Retina (tissue), 1 donor: ENCODE measurements at places on chromosomes 13 and 19.
A peak's percentile ranks its signal among the peaks of the same experiment; 100 is the strongest.

DNA sequence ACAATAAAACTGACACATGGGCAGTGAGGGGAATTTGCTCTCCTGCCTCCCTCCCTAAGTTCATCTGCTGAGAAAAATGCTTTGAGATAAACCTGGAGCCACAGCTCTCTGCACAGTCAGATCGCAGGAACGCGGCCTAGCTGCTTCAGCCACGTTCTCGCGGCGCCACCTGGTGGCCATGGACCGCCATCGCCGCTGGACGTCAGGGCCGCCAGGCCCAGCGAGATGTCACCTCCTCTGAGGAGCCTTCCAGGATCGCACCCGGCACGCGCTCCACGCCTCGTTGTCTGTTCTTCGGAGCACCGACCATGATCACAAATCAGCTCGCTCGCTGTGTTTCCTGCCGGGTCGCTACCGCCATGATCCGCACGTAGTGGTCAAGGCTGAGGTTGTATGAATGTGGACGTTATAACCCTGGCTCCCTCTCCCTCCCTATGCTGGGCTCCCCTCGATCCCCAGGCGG lies 20.6 kb upstream of the USP29 start:
- peak; percentile 91 for DNase-seq

- no peak for DNase-seq
Observed at GRCh38 chr19:46460981-46461380, 10.4 kb downstream of the PNMA8A start.

- DNase-seq, result no peak
Observed at GRCh38 chr13:80239571-80240255, 101.2 kb downstream of the SPRY2 start.

GRCh38 chr13:33207615-33207961 lies 78.0 kb downstream of the STARD13 start:
- DNase-seq, result no peak

- no peak for DNase-seq
Observed at GRCh38 chr13:26538363-26539317, 18.8 kb upstream of the WASF3 start.

DNA sequence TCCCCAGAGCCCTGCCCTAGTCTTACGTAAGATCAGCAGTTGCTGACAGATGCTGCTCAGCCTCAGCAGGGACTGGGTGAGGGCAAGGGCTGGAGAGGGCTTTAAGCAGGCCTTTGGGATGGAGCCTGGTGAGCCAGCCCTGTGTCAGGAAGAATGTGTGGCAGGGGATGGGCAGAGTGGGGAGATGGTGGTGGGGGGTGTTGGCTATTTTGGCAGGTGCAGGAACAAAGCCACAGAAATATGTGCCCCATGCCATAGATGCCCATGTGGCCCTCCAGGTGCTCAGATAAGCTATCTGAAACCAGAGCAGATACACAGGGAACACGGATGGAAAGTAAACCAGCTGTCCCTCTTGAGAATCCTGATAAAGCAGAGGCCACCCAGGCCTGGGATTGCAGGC lies 1325.0 kb downstream of the UQCRFS1 start:
- no peak for DNase-seq

- peak; percentile 51 for DNase-seq
Observed at GRCh38 chr19:17289489-17289888, 7.8 kb downstream of the ANKLE1 start.

DNA sequence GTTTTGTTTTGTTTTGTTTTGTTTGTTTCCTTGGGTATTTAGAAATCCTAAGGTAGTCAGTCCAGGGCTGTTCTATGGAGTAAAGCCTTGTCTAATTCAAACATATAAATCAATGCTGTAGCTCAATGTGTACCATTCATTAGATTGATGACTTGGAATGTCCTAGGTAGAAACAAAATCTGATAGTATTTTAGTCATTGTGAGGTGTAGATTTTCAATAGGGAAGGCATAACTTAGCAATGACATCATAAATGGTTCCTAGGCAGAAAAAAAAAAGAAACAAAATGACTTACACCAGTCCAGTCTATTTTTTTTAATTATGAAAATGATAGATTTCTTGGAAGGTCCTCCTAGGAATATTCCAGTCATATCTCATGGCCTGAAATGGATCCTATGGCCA lies 189.9 kb downstream of the SPRY2 start:
- DNase-seq, result no peak

GRCh38 chr13:112455476-112456059 lies 79.4 kb downstream of the SPACA7 start:
- no peak for DNase-seq

GRCh38 chr19:5193192-5193591 lies 147.4 kb downstream of the PTPRS start:
- DNase-seq, result peak; percentile 88

DNA sequence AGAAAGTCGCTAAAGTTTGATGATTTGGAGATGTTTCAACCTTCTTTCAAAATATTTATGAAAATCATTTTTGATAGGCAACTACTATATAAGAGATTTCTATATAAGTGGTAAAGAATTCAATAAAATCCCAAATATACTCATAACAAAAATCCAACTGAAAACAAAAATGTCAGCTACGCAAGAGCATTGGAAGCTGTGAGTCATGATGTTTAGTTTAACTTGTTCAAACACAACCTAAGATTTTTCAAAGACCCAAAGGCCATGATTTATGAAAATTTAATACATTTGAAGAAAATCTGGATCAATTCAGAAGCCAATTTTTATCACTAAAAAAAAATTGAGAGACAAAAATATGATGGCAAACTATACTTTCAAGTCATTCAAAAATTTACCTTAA lies 226.6 kb downstream of the MZT1 start:
- DNase-seq, result no peak

DNA sequence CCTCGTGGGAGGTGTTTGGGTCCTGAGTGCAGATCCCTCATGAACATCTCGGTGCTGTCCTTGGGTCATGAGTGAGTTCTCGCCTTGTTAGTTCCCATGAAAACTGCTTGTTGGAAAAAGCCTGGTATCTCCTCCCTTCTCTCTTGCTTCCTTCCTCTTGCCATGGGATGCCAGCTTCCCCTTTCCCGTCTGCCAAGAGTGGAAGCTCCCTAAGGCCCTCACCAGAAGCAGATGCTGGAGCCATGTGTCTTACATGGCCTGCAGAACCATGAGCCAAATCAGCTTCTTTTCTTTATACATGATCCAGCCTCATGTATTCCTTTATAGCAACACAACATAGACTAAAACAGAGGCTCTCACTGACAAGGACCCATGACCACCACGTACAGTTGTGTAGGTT lies 8.2 kb downstream of the ADGRE2 start:
- no peak for DNase-seq

- DNase-seq, result no peak
Observed at GRCh38 chr13:62043600-62043999, 628.0 kb upstream of the PCDH20 start.

- DNase-seq, result peak; percentile 82
Observed at GRCh38 chr19:41376241-41376997, at the start of gene TMEM91. TSS of gene TMEM91 (plus strand) at chr19:41376533. CDS start at chr19:41378310, 1,777 bp downstream.

DNA sequence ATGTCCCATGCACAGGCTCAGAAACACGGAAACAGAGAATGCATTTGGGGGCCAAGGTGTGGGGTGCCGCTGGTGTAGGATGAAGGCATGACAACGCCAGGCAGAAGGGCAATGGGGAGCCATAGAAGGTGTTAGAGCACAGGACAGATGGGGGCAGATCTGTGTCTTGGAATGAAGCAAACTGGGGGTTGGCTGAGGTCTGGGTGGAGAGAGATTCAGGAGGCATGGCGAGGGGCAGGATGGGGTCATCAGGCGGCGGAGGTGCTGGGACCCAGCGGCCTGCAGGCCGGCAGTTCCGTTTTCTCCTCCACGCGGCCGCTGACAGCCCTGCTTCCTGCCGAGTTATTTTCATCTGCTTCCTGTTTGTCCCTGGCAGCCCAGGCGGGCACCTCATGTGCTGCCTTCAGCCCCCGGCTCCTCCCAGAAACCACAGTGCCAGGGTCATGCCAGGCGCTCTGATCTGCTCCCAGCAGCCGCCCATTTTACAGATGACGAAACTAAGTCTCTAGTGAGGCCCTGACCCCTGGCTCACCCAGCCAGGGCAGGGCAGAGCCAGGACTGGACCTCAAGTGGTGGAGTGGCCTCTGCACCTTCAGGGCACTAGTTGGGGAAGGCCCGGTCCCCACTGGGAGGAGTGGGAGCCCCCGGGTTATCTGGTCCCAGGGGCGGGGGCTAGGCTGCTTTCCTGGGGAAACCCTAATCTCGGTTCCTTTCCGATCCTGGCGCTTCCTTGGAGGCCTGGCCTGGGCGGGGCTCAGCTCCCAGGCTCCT lies 2.2 kb downstream of the ARHGAP45 start:
- DNase-seq, result no peak

DNA sequence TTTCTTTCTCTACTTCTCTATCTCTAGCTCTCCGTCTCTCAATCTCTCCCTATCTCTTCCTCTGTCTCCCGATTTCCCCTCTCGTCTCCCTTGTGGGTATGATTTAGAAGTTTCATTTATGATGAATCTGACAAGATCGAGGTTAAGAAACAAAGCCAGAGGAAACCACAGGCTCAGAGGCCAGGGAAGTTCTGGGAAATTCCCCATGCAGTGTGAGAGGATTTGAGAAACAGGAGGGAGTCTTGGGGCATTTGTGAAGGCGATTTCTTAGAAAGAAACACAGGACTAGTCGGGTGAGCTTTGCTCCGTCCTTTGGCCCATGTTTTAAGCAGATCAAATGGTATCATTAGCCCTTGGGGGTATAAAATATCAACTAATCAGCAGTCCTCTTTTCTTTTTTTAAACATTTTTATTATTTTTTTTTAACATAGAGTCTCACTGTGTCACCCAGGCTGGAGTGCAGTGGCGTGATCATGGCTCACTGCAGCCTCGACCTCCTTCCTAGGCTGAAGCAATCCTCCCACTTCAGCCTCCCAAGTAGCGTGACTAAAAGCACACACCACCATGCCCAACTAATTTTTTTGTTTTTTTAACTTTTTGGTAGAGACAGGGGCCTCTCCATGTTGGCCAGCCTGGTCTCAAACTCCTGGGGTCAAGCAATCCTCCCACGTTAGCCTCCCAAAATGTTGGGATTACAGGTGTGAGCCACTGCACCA lies 25.8 kb downstream of the TNFSF9 start:
- no peak for DNase-seq

GRCh38 chr13:24106429-24106828 lies 54.1 kb upstream of the SPATA13 start:
- DNase-seq, result no peak

DNA sequence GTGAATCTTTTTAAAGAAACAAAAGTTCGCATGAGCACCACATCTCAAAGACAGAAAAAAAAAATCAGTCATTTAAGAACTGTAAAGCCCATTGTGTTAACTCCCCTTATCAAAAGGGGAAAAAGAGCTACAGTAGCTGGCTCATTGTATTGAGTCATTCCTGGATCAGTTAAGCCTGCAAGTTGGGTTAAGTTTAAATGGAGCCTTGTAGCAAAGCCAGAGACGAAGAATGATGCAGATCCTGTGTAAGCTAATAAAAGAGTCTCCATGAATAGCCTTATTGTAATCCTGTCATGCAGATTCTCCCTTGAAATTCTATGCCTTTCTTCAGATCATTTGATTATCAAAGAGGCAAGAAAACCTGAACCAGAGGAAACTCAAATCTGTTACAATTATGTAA lies 83.8 kb downstream of the CRYL1 start:
- peak; percentile 13 for DNase-seq

DNA sequence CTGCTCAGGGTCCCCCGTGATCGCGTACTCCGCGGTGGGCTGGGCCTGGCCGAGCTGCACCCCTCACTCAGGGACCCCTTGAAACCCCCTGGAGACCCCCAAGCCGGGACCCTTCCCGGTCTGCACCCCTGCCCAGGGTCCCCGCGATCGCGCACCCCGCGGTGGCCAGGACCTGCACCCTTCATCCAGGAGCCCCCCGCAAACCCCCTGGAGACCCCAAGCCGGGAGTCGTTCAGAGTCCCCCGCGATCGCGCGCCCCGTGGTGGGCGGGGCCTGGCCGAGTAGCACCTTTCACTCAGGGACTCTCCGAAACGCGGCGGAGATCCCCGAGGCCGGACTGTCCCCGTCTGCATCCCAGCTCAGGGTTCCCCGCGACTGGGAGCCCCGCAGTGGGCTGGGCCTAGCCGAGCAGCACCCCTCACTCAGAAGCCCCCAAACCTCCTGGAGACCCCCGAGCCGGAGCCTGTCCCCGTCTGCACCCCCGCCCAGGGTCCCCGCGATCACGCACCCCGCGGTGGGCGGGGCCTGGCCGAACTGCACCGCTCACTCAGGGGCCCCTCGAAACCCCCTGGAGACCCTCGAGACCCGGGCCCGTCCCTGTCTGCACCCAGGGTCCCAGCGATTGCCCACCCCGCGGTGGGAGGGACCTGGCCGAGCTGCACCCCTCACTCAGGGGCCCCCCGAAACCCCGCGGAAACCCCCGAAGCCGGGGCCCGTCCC lies 748 bp downstream of the LMNB2 start:
- no peak for DNase-seq

DNA sequence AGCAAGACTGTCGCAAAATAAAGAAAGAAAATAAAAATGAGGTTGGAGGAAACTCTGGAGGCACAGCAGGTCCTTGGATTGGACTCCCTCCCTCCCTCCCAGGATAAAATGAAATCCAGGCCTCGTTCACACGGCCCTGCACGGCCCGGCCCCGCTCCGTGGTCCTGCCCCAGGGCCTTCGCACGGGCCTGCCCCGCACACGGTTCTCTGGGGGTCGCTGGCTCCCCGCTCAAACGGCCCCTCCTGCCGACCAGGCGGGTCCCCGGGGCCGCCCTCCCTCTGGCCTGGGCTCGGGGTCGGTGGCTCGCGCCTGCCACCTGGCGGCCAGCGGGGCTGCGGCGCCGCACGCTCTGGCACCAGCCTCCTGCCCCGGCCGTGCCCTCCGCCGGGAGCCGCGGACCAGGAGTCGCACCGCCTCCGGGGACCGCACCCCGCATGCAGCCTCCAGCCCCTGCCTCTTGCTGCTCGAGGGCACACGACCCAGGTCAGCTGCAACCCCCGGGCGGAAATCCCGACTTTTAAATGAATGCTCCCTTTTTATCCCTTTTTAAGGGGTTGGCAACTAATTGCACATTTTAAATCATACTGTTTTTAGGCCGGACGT lies 1.5 kb upstream of the WDR18 start:
- DNase-seq, result peak; percentile 89

DNA sequence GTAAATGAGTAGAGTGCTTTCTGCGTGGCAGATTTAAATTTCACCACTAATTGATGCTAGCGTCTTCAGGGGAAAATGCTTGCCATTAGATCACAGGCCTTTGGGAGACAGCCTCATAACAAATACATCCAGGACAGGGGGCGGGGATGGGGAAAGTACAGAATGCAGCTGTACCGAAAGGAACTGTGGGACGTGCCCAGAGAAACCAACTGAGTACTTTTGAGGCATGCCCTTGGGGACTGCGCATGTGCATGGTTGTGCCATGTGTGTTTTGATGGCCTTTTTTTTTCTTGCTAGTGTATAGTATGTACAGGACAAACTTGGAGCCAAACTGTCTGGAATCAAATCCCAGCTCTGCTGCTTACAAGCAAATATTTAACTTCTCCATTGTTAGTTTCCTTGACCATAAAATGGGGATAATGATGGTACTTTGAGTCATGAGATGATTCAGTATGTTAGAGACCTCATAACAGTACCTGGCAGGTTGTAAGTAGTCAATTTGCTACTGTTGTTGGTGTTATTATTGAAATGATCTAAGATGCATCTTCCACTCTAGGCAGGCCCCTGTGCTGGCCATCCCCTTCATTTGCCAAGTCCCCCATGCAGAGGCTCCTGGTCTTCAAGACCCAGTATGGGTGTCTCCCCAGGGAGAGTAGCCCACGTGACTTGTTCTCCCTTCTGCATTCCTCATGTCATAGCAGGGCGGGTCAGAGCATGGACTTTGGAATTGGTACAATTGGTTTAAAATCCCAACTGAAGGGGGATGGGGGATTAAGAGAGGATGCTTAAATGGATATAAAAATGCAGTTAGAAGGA lies 68.3 kb upstream of the NPAS1 start:
- DNase-seq, result peak; percentile 37
